ENCODE measurements at places on chromosomes 7 and 10. TPM values are rescaled to one million over a fixed set of nuclear protein-coding genes. Genes with fewer than 3 reads are reported as not detected.

KDM7A gene
- total RNA-seq = 1.8 TPM

DNA sequence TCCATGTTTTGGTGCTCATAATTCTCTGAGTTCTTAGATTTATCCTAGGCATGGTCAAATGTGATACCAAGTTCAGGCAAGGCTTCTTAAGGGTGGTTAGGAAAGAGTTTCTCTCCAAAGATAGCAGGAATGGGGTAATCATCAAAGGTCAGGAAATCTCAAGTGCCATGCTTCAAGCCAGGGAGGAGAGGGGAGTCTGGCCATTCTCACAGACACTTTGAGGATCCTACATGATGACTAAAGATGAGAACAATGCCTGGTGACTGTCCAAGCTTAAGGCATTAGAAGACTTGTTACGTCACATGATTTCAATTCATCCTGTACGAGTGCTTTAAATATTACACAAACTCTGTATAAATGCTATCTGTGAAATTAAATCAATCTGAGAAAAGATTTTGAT is 59.4 kb downstream of the POM121L12 start:
- DNase-seq = no peak

DNA sequence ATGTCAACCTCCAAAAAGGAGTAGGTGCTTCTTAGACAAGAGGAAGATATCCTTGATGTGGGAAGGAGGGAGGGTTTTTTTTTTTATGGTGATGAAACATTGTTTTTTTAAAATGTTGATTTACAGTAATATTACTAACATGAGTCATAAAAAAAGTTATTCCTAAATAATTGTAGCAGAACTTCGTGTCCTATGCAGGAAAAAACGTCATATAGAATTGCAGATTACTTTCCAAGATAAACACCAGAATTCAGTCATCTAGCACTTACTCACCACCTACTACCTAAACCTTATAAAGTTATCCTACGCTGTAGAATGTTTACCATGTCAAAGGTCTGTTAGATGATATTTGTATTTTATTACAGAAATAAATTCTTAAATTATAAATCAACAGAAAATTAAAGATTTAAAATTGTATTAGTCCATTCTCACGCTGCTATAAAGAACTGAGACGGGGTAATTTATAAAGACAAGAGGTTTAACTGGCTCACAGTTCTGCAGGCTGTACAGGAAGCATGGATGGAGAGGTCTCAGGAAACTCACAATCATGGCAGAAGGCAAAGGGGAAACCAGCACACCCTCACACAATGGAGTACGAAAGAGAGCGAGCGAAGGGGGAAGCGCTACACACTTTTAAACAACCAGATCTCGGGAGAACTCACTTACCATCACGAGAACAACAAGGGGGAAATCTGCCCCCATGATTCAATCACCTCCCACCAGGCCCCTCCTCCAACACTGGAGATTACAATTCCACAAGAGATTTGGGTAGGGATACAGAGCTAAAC is 105.2 kb upstream of the NEBL start:
- DNase-seq = peak; percentile 82

- DNase-seq = no peak
These were observed 411.6 kb downstream of the PARD3 start for GRCh38 chr10:34403512-34403911.
